NCI-H345 (cell line): ENCODE measurements at places on chromosomes 11 and 22.

DNA sequence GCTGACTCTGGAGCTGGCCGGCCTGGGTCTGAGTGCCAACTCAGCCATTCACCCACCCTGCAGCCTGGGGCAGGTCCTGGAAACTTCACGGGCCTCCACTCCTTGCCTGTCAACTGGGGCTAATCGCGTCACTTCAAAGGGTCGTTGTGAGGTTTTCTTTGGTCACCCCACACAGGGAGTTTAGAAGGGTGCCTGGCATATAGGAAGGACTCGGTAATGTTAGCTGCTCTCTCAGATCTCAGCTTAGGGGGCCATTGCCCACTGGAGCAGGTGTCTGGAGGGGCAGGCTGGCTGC lies 7.3 kb downstream of the INCENP start:
- no peak for DNase-seq

- DNase-seq = no peak
Measured at GRCh38 chr22:41768430-41768829, 32.0 kb upstream of the CCDC134 start.

DNA sequence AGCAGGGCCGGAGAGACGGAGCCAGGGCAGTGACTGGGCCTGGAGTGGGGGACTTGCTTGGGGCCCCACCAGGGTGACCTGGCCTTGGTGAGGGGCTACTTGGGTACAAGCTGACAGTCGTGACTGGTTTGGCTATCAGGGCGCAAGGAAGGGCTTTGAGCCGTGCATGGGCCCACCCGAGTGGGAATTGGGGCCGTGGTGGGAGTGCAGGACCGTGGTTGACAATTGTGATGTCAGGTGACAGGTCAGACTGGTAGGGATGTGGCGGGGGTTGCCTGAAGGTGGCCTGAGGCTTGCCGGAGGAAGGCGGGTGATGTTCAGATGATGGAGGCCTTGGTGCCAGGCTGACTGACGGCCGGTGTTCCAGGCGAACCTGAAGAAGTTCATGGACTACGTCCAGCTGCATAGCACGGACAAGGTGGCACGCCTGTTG lies 5.6 kb downstream of the SHANK3 start:
- no peak for DNase-seq

- no peak for DNase-seq
Measured at GRCh38 chr22:31089160-31090100, 8.3 kb downstream of the SMTN start.

DNA sequence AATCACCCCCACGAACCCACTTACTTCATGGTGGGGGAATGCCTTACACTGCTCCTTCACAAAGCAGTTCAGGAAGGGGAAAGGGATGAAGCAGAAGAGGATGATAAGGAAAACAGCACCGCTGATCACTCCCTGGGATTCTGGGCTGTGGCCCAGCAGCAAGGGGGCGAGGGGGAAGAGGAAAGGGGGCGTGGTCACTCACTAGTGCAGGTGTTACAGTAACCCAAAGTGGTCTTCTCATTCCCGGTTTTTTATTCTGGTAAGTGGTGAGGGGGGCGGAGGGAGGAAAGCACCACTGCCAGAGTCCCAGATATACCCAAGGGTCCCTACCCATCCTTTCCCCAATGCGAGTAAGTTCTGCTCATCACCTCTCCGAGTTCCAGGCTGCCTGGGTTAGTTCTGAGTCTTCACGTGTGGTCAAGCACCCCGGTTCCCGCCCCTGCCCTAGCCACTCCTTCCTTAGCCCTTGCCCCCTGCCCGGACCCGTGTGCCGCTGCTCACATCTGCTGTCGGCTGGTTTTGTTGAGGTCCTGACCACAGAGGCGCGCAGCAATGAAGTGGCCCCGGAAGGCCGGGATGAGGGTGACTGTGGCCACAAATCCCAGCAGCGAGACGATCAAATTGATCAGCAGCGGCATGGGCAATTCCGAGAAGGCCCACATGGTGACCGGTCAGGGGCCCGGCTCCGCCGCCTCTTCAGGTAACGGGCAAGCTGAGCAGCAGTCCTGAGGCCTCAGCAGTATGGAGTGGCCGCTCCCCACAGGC lies 477 bp downstream of the DPAGT1 start:
- DNase-seq = no peak

GRCh38 chr11:85643191-85643614 lies 4.6 kb upstream of the TMEM126A start:
- DNase-seq = no peak

DNA sequence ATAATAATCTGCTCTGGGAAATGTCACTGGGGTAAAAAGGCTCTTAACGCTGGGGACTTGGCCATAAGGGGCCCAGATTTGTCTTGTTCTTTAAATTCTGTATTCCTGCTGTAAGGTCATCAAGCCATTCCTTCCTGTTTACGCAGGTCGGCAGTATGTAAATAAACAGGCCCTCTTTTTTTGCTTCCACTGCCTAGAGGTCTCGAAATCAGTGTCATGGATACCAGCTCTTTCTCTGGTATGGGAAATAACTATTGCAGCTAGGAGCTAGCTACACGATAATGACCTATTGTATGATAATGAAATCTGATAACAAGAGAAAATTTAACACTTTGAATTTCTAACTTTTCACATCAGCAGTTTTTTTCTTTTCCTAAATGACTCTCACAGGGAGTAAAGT lies 209.2 kb upstream of the NARS2 start:
- no peak for DNase-seq

DNA sequence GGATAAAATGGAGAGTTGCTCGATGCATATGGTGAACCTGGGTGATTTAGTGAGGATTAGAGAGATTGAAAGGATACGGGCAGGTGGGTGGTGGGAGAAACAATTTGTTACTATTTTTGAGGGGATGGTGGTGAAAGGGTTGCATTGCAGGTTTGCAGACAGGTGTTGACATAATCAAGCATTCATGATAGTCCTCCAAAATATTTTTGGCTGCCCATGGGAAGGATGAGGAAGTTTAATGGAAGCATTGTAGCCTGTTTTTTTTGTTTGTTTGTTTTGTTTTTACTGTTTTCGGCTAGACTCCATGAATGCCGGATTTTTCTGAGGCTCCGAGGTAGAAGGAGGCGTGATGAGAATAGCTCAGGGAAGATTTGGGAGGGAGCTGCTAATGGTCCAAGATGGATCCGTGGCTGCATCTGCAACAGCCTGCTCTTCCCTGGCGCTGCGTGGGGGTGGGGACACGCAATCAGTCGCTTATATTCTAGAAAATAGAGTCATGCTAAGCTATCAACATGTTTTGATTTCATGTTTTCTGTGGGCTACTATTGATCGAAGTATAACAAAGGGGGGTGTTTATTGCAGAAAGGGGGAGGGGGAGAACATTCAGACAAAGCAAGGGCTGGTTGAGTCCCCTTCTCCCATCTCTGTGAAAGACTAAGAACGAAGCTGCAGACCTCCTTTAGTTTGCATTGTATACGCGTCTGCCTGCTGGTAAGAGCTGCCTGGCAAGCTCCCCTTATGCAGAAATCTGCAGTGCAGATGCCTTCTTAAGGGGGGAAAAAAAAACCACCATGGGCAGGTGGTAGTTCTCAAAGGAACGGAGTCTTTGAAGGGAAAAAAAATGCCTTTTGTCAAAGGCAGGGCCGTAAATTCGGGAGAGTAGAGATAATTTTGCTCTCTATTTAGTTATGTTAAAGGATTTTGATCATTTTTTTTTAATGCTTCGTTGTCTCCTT lies 1.0 kb downstream of the RTN3 start:
- DNase-seq = peak; percentile 50

DNA sequence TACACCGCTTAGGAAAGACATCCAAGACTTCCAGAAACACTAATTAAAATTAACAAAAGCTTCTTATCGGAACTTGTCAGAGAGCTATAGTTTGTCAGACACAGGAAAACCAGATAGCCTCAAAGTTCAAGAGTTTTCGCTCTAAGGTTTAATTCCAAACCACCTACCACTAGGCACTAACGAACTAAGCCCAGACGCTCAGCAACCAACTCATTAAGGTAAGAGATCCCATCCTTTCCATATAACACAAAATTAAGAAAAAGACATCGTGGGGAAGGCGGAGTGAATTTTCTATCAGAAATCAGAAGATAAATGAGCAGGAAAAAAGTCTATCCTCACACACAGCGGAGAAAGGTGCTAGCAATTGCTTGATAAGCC lies 382 bp downstream of the IMMP1L start:
- DNase-seq = peak; percentile 17

DNA sequence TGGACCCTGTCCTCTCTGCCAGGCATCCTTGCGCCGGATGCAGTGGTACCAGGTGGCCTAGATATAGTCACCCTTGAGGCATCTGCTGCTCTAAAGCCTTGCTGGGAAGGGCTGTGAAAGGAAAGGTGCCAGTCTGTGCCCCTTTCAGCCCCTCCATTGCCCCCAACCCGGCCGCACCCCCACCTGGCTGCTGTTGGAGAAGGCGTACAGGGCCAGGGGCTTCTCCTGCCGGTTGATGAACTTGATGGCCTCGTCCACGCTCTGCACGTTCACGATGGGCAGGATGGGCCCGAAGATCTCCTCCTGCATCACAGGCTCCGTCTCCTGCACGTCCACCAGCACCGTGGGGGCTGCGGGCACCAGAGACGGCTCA lies 10.2 kb downstream of the ALDH3B2 start:
- DNase-seq = no peak

GRCh38 chr22:21690401-21690801 lies 24.6 kb downstream of the PPIL2 start:
- DNase-seq = no peak

- DNase-seq = no peak
Measured at GRCh38 chr11:47550288-47551047, 2.5 kb downstream of the CELF1 start.

GRCh38 chr11:47047972-47048371 lies 111.4 kb downstream of the CSTPP1 start:
- DNase-seq = no peak

DNA sequence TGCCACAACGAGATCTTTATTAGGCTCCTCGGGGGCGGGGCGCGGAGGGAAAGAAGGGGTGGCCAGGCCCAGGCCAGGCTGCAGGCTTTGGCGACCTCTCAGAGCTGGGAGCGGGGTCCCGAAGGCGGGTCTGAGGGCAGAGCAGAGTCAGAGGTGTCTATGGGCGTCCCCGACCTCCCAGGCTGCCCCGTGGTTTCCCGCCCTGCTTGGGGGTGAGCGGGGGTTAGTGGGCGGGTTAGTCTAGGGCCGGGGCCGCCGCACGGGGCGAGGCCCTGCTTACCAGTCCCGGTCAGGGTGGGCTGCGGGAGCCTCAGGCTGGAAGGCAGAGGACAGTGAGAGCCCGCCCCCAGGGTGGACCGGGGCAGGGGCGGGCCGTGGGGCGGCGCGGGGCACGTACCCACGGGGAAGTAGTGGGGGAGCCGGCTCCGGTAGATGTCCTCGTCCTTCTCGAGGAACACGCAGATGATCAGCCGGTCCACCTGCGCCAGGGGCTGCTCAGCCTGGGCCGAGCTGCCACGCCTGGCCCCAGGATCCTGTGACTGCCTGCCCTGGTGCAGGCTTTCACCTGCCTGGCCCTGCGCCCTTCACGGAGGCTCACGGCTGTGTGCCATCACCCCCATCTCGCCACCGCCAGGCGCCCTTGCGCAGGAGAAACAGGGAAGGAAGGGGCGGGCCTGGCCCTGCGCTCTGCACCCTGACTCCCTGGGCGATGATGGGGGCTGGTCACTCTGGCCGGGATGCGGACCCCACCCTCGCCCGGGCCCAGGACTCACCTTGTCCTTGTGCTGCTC lies 12.5 kb downstream of the OTUB1 start:
- peak; percentile 42 for DNase-seq

DNA sequence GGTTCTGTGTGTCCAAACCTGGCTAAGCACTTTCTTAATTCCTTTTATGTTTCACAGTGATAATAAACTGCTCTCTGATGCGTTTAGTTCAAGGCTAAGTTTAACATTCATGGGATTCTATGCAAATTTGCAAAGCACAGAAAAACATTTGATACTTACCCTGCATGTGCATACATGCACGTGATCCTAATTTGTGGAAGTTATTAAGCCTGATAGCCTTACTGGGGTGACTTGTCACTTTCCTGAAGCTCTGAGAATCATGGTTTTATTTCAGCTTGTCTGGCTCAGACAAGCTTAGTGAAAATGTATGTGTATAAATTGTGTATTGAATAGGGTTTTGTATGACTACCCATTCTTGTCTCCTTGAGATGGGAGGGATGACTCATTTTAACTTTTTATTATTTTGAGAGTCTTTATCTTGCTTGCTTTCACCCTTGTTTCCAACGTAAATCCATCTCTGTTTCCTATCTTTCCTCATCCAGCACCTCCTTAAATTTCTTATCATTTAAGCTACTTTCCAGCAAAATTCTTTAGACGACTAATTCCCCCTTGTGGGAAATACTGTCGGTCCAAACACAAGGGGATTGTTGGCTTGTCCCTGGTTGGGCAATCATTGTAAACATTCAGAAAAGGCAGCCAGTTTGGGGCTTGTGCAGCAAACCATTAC lies 167.1 kb downstream of the C11orf91 start:
- DNase-seq = no peak

DNA sequence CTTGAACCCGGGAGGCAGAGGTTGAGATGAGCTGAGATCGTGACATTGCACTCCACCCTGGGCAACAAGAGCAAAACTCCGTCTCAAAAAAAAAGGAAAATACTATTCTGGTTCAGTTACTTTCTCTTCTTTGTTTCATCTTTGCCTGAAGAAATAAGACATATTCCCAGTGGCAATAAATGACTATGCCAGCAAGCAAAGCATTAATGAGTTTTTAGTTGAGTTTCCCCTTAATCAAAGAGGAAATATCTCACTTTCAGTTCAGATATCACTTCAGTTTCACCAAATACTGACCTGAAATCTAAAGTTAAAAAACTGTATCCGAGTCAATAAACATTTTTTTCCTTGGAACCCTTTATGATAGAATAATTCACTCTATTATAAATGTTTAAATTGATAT lies 10.4 kb downstream of the PISD start:
- no peak for DNase-seq
